Spleen (tissue), 13 donors: ENCODE measurements at places on chromosomes 2 and 18. TPM values are rescaled to one million over a fixed set of nuclear protein-coding genes. Genes with fewer than 3 reads are reported as not detected.

DNA sequence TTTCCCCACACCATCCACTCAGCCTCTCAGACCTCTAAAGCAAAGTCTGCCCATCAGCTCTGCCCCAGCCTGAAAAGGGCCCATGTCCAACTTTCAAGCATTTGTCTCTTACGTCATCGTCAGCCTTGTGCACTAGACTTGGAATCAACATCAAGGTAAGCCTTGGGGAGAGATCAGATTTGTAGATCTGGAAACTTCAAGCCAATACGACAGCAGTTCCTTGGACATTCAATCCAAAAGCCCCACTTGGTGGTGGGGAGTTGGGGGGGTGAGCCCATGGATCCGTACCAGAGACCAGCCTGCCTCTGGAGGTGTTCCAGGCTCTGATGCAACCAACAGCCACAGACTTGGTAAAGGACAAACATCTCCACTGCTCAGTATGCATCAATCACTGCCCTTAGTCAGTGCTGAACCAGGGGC is 206.8 kb upstream of the MEIS1 start:
- DNase-seq: no peak

- no peak for DNase-seq
Measured at GRCh38 chr2:53865264-53865663, 5.5 kb upstream of the GPR75 start.

DNA sequence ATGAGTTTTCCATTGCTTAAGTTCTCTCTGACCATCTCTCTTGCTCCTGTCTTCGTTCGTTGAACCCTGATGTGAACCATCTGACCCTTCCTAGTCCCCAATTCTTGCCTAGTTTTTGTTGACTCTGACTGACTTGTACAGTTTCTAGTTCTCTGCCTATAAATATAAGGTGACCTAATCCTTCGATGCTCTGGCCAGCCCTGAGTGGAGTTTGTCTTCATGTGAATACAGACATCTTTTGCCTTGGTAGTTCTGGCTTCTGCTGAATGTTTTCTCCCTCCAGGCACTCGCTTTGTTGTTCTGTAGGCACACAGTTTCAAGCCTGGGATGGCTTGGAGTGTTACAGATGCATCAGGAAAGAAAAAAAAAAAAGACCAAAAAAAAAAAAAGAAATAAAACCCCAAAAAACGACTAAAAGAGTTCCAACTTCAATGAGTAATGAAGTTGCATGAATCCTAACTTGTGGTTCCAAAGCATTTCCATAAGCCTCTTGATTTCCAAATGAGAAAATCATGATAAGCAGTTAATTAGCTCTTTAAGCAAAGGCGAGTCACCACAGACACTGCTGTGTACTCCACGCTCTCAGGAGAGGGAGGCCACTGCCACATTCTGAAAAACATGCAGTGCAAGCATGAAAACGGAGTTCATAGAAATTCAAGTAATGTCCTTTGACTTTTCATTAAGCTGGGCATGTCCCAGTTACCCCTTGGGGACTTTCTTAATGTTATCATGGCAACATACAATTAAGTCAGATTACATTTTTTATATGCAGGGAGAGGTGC is 165.2 kb downstream of the TDRD15 start:
- DNase-seq: no peak

GRCh38 chr18:23036660-23037201 is 98.6 kb upstream of the CABLES1 start:
- DNase-seq: no peak

- no peak for DNase-seq
Measured at GRCh38 chr2:22497789-22498188, 887.2 kb upstream of the KLHL29 start.

TIMM21 gene
- 17.9 TPM for polyA plus RNA-seq

DNA sequence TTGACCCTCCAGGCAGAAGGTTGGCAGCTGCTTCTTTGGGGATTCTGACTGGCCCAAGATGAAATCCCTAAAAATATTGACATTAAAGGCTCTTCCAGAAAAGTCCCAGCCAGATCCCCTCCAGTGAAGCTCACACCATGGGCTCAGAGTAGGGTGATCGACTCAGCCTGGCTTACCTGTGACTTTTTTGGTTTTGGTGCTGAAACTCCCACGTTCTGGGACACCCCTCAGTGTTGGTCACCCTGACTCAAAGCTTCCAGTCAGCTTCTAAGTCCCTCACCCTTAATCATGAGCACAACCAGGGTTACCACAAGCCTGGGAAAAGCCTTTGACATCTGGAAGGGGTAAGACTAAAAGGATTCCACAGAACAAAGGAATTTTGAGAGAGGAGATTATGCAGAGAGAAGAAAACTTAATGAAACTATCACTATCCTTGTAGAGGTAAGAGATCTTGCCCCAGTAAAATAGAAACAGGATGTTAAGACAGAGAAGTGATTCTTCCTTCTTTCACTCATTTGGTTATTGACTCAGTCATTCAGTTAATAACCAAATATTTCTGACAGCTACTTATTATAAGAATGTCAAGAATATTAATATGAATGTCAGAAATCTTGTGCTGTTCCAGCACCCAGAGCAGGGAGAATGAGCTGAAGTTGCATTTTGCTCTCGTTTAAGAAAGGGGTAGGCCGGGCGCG is 66.8 kb upstream of the SEC11C start:
- DNase-seq: no peak

DNA sequence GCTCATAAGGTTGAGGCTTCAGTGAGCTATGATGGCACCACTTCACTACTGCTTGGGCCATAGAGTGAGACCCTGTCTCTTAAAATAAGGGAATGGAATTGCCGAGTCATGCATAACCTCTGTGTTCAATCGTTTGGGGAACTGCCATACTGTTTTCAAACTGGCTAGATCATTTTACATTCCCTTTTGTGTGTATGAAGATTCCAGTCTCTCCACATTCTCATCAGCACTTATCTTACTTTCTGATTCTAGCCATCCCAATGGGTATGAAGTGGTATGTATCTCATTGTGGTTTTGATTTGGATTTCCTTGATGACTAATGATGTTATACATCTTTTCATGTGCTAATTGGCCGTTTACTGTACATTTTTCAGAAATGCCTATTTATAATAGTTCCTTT is 23.7 kb downstream of the MARCHF7 start:
- no peak for DNase-seq

- DNase-seq: no peak
Measured at GRCh38 chr2:55047677-55048299, 2.5 kb downstream of the RTN4 start.

DNA sequence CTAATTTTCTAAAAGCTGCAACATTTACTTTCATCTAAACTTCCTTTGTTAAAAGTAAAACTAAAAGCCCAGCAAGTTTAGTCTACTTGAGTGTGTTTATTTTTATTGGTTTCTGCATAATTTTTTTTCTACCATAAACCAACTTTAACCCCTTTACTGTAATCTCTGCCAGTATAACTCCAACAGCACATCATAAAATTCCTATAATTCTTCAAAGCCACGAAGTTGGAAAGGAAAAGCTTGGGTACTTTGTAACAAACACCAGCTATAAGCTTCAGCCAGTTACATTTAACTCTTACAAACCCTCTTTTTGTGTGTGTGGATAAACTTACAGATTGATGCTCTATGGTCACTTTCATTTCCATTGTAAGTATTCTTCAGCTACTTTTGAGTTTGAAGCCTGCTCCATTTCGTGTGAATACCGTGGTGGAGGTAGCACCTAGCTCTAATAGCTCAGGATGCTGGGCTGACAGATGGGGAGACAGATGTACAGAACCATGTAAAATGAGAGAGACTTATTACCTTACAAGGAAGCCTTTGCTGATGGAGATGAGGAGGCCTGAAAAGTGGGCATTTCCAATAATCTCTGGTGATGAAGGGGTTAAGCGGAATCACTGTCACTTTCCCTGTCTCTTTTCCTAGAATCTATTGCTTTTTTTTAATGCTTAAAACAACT is 42.5 kb downstream of the ZEB2 start:
- no peak for DNase-seq
